ENCODE measurements at places on chromosomes 16 and 17.

- DNase-seq: no peak
These were observed 215.3 kb upstream of the KIF2B start for GRCh38 chr17:53607475-53607874.

DNA sequence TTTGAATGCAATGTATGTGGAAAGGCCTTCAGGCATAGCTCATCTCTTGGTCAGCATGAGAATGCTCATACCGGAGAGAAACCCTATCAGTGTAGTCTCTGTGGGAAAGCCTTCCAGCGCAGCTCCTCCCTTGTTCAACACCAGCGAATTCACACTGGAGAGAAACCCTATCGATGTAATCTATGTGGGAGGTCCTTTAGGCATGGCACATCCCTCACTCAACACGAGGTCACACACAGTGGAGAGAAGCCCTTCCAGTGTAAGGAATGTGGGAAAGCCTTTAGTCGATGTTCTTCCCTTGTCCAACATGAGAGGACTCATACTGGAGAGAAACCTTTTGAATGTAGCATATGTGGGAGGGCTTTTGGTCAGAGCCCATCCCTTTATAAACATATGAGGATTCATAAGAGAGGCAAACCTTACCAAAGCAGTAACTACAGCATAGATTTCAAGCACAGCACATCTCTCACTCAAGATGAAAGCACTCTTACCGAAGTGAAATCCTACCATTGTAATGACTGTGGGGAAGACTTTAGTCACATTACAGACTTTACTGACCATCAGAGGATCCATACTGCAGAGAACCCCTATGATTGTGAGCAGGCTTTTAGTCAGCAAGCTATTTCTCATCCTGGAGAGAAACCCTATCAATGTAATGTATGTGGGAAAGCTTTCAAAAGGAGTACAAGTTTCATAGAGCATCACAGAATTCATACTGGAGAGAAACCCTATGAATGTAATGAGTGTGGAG lies 24.7 kb downstream of the ZFP90 start:
- no peak for DNase-seq

DNA sequence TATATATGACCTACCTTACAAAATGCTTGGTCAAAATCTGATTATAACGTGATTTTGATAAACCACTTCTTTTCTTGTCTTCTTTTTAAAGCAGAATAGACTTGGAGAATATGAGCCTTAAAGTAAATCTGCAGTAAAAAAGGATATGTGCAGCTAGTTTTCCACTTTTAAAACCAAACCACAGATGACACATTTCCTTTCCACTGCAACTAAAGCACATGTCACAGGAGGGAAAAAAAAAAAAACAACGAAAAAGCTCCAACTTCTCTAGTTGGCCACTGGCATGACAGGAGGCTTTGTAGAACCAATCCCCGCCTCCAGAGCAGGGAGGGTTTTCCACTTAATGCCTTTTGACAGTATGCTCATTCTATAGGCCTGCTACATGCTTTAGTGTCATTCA lies at the start of gene EVI2A:
Gene EVI2A, minus strand, starts transcription at position 142 of the 400 bp plus-strand sequence. CDS start 2,609 bp downstream, outside the sequence.
- no peak for DNase-seq

DNA sequence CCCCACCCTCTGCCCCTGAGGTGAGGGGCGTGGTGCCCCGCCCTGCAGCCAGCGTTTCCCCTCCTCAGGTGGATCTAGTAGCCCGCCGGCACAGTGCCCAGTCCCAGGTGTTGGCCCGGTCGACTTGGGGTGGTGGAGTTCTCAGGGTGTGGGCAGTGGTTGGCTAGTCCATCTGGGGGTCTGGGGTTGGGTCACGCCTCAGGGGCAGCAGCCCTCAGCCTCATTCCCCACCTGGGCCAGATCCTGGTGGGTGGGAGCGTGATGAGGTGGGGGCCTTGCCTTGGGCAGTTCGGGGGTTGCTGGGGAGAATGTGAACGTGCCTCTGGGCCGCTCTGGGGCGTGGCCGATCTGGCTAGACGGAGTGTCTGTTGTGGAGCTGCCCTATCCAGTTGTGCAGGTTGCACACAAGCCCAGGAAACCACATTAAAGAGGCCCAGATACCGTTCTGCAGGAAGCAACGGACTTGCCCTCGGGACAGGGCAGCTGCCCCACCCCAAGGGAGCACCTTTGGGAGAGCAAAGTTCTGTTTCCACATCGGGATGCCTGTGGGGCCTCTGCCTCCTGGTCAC lies 32.0 kb downstream of the GSE1 start:
- DNase-seq: no peak

DNA sequence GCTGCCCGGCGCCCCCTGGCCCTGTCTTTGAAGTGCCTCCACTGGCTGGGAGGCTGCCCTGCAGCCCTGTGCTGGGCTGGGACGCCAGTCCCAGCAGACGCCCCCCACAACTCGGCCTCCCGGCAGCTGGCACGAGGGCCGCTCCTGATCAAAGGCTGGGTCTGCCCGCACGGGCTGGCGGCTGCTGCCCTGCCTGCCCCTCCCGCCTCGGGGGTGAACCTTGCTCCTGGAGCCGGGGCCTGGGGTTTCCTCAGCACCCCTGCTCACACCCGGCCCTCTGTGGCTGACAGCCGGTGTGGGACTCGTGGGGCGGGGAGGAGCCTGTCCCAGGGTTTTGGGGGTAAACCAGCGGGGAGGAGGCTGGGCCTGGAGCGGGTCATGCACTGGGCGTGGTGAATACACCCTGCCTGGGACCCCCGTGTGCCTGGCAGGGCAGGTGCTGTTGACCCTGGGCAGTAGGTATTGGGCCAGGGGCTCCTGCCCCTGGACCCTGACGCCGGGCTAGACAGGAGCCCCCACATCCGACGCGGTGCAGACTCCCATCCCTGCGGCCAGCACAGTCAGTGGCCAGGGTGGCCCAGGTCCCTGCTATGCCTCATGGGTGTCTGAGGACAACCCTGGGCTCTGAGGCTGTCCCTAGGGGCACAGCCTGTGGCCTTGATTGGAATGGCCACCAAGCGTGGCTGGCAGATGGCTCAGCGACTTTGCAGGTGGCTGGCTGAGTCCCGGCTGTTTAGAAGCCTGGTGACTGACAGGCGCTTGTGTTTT lies 21.7 kb downstream of the CENPX start:
- DNase-seq: peak; percentile 69

DNA sequence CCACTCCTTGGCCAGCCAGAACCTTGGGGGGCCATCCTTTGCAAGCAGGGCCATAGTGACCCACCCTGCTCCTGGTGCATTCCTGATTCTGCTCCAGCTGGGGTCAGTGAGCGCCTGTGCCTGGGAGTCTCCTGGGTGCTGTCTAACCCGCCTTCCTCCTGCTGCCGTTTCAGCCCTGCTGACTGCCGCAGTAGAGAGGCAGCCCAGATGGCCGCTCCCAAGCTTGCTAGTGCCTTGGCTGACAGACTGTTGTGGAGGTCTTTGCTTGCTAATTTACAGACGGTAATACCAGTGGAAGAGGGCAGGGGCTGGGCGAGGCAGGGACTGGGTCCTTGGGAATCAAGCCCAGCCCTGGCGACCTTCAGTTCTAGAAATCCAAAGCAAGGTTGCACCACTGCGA lies 99.6 kb downstream of the SOCS1 start:
- no peak for DNase-seq

GRCh38 chr17:48568499-48569239 lies 9.5 kb downstream of the HOXB4 start:
- no peak for DNase-seq

DNA sequence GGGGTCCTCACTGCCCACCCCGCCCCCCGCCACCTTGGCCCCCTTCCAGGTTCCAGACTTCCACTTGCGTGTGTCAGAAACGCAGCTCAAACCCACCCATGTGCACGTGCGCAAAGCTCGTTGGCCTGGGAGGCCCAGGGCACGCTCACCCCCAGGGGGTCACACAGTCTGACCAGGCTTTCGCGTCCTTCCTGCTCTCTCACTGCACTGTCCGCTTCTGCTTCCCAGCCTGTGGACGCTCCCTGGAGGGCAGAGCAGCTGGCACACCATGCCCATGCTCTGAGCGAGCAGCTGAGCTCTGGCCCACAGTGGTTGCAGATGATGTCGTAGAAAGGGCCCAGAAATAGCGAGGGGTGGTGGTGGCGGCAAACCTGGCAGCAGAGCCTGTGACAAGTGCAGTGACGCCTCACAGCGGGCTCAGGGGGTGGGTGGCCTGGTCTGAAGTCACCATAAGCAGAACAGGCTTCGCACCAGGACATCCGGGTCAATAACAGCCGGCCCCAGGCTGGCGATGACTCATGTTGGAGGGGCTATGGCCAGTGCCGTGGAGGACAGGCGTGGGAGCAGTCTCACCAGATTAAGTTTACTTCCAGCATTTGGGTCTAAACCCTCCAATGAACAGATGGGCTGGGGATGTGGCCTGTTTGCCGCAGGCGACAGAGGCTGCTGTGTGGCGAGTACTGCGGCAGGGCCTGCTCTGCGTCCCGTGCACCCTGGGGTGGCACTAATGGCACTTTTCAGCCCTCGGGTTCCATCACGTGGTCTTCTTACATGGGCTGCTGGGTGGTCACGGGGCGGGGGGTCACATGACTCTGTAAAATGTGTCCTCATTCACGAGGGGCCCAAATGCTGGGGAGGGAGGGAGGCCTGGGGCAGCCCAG lies 49.0 kb downstream of the NT5M start:
- peak; percentile 49 for DNase-seq

DNA sequence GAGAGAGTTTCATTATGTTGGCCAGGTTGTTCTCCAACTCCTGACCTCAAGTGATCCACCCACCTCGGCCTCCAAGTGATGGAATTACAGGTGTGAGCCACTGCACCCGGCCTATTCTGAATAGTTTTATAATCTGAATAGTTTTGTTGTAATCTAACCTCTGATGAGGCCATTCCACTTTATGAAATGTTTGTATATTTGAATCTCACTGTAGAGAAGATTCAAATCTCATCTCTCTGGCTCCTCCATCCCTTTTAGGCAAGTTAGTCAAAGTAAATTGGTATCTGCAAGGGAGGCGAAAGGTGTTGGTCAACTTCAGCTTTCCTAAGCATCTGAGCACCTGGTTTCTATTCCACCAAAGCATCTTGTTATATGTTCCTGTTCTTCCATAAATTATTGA lies 131.2 kb downstream of the BRIP1 start:
- DNase-seq: no peak

DNA sequence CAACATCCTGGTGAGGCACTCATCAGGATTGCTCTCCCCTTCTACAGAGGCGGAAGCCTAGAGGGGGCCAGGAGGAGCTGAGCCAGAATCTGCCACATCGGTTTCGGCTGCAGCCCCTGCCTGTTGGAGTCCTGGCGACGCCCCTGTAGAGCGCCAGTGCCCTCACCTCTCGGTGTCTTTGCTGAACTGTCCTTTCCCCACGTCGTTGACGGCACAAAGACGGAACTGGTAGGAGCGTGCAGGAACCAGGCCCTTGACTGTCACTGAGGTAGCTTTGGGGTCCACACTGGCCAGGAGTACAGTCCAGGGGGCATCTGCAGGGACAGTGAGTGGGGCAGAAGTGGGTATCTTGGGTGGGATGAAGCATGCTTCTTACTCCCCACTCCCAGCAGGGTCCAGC lies 110.3 kb upstream of the CDC42EP4 start:
- DNase-seq: no peak

GRCh38 chr16:14283786-14284185 lies 212.7 kb downstream of the MRTFB start:
- DNase-seq: no peak

DNA sequence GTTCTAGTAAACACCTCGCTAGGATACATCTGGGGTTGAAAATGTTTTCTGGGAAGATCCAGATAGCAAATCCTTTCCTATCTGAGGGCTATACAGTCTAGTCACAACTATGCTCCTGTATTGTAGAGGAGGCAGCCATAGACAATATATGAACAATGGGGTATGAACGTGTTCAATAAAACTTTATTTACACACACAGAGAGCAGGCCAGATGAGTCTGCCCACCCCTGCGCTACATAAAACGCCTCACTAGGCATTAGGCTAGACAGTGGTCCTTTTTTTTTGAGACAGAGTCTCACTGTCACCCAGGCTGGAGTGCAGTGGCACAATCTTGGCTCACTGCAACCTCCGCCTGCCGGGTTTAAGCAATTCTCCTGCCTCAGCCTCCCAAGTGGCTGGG lies 11.1 kb downstream of the USP36 start:
- DNase-seq: no peak

DNA sequence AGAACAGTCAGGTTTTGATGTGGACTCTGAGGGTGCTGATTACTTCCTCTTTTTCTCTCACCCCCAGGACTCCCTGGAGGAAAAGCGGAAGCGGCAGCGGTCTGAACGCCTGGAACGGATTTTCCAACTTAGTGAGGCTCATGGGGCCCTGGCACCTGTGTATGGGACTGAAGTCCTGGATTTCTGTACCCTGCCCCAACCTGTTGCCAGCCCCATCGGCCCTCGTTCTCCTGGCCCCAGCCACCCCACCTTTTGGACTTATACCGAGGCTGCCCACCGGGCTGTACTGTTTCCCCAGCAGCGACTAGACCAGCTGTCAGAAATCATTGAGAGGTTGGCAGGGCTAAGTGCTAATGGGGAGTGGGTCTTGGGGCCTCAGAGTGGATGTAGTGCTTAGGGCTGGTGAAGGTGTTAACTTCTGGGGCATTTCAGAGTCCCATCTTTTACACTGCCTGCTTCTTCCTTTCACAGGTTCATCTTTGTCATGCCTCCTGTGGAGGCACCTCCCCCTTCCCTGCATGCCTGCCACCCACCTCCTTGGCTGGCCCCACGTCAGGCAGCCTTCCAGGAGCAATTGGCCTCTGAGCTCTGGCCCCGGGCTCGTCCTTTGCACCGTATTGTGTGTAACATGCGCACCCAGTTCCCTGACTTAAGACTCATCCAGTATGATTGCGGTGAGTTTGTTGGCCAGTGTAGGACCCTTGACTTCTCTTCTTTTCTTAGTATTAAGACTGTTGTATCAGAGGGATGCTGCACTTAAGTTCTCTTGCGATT lies 19.1 kb upstream of the PHKG2 start:
- no peak for DNase-seq

- DNase-seq: no peak
These were observed 341.0 kb downstream of the CPPED1 start for GRCh38 chr16:12462426-12463280.

DNA sequence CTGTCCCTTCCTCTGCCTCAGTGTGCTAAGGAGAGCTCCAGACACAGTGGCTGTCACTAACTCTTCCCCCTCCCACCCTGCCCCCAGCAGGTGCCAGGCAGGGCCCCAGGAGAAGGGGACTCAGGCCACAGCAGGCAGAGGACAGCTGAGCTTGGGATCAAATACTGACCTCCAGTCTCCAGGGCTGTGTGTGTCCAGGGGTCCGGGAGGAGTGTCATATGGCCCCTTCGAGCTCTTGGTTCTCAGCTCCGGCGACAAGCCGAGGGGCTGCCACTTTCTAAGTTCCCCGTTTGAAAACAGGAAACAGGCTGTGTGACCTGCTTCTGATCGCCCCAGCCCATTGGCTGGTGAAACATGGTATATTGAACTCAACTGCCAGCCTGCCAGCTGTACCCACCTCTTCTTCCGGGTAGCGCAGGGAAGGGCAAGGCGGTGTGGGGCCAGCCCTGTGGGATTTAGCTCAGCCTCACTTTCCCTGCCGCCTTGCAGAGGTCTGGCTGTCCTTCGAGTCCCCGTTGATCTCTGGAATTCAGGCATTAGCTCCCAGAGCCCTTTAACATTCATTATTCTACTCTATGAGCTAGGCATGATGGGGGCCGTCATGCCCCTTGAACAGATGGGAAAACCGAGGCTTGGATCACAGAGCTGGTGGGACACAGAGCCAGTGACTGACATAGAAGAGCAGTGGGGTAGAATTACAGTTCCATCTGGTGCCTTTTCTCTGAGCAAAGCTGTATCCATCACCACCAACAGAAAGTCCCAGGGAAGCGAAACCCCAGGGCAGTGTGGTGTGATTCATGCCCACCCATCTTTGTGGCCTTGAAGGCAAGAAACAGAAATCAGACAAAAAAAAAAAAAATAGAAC lies at the start of gene SNX20:
Gene SNX20, minus strand, starts transcription at position 292 of the 865 bp plus-strand sequence. CDS start 3,786 bp downstream, outside the sequence.
- no peak for DNase-seq

GRCh38 chr16:4693956-4694641 lies 737 bp downstream of the NUDT16L1 start:
- DNase-seq: no peak

Measured in gastrocnemius medialis (tissue), 4 donors.